WERI-Rb-1 (cell line): ENCODE measurements at places on chromosomes 5 and 9.

DNA sequence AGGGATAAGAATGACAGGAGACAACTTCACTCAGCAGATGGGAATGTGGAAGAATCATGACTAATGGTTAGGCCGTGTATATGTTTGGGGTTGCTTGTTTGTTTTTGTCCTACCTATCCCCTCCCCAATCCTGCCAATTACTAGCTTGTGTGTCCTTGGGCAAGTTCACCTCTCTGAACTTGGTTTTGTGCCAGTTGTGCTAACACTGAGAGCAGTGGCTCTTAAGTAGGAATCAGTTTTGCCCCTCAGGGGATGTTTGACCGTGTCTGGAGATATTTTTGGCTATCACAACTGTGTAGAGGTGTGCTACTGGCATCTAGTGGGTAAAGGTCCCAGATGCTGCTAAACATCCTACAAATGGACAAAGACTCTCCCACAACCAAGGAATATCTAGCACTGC, 287.0 kb downstream of the DMRT2 start:
- no peak for DNase-seq

DNA sequence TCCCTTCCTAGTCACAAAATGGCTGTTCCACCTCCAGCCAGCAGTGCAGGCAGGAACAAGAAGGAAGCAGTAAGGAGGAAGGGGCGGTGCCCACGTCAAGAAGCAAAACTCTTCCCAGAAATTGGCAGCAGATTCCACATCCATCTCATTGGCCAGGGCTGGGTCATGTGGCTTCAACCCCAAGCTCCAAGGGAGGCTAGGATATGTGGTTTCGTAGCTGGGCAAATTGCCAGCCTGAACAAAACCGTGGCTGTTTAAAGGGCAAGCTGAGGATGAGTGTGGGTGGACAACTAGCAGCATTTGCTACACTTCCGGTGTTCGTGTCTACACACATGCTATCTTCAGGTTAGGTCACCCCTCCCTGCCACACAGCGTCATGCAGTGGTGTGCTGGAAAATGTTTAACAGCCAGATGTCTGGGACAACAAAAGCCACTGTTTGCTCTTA, 92.1 kb upstream of the MAP1B start:
- no peak for DNase-seq

- peak; percentile 3 for DNase-seq
Observed at GRCh38 chr9:137367506-137368430, 55.2 kb downstream of the EXD3 start.

DNA sequence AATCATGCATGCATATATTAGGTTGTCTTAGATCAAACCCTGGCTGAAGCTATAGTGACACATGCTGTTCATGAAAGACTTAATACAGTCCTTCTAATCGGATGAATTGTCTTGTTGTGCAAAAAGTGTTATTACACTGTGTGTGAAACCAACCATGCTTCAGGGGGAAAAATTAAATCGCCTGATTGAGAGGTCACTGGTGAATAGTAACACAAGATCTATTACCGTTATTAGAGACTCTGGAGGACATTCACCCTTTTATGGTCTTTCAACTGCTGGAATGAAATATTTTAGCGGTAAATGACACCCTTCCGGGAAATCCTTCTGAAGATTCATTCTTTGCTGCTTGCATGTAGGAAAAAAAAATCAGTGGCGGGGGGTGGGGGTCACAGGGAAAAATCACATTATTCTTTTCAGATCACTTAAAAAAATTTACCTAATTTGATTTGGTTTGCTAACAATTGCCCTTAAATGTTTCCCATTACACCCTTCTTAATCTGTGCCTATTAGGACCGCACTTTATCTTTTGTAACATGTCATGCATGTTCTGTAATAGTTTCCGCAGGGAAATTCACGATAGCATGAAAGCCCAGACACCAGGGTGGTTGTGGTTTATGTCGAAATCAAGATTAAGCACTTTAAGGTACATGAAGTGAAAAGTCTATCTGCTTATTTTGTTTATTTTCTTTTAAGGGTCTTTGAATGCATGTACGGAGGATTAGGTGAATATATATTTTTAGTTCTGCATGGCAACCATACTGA, 120.6 kb downstream of the FOCAD start:
- no peak for DNase-seq

- no peak for DNase-seq
Observed at GRCh38 chr5:132266031-132266835, 8.7 kb downstream of the PDLIM4 start.

DNA sequence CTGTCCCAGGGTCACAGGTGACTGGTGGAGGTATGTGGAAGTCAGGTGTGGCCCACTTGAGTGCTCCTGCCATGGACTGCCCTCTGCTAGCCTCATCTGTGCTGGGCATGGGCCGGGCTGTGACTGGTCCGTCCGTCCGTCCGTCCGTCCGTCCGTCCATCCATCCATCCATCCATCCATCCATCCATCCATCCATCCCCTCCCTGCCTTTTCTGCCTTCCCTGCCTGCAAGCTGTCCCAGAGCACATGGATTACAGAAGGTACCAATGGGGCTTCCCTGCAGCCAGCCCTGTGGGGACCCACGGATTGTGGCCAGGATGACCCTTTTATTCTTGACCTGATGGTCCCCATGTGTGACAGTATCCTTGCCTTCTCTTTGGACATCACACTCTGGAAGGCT, 92.5 kb downstream of the MACROH2A1 start:
- no peak for DNase-seq

- DNase-seq = no peak
Observed at GRCh38 chr5:88144219-88145001, 124.2 kb downstream of the TMEM161B start.

DNA sequence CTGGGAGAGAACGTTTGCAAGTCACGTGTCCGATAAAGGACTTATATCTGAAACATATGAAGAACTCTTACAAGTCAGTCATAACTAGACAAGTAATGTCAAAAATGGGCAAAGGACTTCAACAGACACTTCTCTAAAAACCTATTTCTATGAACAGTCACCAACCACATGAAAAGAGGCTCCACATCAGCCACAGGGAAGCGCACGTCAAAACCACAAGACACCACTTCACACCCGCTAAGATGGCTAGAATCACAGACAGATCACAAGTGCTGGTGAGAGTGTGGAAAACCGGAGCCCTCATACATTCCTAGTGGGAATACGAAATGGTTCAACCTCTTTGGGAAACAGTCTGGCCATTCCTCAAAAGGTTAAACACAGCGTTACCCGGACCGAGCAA, 11.5 kb upstream of the CARD9 start:
- DNase-seq = no peak

GRCh38 chr9:114487607-114488300, 17.5 kb downstream of the WHRN start:
- peak; percentile 84 for DNase-seq

DNA sequence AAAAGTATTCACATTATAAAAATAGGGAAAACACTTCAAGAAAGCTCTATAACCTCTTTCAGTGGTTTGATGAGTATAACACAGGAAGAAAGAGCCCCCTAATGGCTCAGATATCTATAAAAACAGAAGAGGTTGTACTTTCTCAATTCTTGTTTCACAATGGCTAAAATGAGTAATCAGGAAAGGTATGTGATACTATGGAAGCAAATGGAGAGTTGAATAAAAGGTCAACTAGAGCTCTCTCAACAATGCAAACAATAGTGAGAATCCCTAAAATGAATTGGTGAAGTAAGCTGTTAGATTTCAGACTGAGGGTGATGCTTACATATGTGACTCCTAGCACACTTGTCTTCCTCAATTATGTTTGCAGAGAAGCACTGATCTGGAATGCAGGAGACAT, 584.6 kb upstream of the CDH18 start:
- no peak for DNase-seq

GRCh38 chr5:78133423-78133822, 161.1 kb downstream of the AP3B1 start:
- no peak for DNase-seq

- DNase-seq = peak; percentile 90
Observed at GRCh38 chr9:129482521-129483414, 138.1 kb downstream of the C9orf50 start.

- peak; percentile 34 for DNase-seq
Observed at GRCh38 chr9:6024035-6024554, 8.7 kb upstream of the RANBP6 start.

DNA sequence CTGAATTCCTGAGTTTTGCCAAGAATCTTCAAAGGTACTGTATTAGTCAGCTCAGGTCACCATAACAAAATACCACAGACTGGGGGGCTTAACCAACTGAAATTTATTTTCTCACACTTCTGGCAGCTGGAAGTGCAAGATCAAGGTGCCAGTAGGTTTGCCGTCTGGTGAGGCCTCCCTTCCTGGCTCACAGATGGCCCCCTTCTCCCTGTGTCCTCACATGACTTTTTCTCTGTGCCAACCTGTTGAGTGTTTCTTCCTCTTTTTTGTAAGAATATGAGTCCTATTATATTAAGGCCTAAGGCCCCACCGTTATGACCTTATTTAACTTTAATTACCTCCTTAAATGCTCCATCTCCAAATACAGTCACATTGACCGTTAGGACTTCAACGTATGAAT, 156.1 kb upstream of the KIF2A start:
- DNase-seq = no peak

GRCh38 chr9:107888773-107889227, 399.2 kb upstream of the KLF4 start:
- DNase-seq = no peak

- no peak for DNase-seq
Observed at GRCh38 chr5:13664377-13664776, 280.1 kb downstream of the DNAH5 start.

DNA sequence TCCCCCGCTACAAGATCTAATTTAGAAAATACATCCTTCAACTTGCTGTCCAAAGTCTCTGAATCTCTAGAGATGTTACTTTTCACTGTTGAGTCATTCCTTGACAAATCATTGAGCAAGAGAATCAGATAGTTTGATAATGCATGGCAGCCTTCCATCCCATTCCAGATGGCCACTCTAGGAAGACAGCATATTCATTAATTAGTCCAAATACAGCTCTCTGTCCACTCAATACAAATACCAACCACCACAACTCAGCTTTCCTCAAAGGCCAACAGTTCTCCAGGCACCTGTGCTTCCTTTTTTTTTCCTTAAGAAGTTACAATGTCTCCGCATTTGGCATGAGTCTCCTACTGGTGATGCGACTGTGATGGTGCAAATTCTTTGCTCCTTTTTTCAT, 72.3 kb downstream of the DROSHA start:
- no peak for DNase-seq

DNA sequence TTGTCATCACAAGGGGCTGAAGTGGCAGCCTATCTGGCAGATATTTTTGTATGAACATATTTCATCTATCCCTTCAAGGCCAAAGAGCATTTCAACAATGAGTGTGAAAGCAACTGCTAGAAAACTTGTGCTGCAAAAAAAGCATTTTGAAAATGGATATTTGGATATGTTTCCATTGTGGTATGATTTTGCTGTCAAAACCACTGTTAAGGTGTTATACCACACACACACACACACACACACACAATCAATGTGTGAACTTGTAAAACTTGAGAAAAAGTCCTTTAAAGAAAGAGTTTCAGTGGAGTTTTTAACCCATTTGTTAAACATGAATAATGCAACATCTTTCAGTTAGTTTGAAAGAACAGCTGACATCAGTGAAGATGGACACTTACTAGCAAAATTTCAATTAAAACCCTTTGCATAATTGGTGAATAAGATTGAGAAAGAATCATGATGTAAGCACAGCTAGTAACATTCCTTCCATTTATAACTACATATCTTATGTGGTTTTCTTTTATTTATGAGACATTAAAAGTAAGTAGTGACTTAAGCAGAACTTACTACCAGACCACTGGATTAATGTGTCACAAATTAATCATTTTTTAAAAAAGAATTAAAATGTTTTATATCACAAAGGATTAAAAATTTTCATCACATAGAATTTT, 182.6 kb upstream of the GNA14 start:
- no peak for DNase-seq

DNA sequence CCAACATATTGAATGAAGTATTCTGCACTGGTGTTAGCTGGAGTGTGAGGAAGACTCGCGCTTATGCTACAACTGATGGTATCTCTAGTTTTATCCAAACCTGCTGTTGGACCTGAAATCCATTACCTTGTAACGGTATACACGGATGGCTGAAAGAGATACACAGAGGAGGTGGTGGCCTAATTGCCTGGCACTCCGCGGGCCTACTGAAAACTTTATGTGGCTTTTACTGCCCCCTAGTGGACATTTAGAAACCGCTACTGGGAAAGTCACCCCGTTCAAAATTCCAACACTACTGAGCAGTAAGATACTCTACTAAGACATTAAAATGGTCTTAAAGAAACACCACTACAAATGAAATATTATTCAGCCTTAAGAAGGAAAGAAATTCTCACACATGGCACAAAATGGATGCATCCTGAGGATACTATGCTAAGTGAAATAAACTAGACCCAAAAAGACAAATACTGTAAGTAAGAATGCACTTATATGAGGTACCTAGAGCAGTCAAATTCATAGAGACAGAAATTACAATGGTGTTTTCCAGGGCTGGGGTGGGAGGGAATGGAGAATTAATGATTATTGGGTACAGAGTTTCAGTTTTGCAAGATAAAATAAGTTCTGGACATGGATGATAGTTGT, 100.4 kb downstream of the TTLL11 start:
- peak; percentile 69 for DNase-seq

DNA sequence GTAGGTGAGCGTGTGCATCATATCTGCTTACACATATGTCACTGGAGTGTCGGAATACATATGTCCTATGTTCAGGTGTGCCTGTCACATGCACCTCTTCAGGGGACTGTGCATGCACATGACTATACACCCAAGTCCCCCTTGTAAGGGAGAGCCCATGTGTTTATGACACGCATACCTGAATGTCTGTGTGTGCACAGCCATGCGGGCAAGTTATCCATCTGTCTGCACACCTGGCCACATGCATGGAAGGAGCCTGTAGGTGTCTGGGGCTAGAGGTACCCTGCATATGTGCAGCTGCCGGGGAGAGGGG, 622 bp upstream of the RGS14 start:
- DNase-seq = no peak

- no peak for DNase-seq
Observed at GRCh38 chr5:160757194-160757593, 94.8 kb downstream of the ATP10B start.

- no peak for DNase-seq
Observed at GRCh38 chr5:96626956-96627355, 35.2 kb upstream of the CAST start.

DNA sequence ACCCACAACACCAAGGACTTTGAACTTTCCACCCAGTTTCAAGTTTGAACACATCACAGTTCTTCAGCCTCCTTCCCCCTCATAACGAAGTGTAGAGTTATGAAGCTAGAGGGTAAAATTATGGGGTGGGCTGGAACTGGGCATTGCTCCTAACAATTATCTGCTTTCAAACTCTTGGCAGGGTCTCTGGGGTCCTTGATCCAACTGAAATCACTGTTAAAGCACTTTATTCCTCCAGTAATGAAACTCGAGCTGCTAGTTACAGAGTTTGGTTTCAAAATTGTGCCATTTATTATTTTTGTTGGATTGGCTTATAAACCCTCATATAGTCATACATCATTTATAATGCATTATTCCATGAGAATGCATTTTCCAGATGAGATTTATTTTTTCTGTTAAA, 158.5 kb downstream of the RGS3 start:
- no peak for DNase-seq

DNA sequence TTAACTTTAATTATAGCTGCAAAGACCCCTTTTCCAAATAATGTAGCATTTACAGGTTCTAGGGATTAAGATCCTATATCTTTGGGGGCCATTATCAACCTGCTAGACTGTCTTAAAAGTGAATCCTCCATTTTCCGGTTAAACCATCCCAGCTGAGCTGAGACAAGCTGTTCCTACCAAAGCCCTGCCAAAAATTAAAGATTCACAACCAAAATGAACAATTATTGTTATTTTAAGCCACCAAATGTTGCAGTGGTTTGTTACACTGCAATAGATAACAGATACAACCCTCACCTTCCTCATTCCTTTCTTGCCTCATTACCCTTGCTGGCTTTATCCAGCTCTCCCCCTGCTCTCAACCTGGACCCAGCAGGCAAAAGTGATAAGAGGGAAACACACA, 343.4 kb downstream of the CDK5RAP2 start:
- no peak for DNase-seq
